ENCODE measurements at places on chromosomes 1 and 21. TPM values are rescaled to one million over a fixed set of nuclear protein-coding genes. Genes with fewer than 3 reads are reported as not detected.
A peak's percentile ranks its signal among the peaks of the same experiment; 100 is the strongest.

The S100A12 gene
- not detected for total RNA-seq

The TRIM17 gene
- total RNA-seq: 0.21 TPM

GRCh38 chr1:119974013-119974412, 77.7 kb upstream of the ADAM30 start:
- DNase-seq: no peak

DNA sequence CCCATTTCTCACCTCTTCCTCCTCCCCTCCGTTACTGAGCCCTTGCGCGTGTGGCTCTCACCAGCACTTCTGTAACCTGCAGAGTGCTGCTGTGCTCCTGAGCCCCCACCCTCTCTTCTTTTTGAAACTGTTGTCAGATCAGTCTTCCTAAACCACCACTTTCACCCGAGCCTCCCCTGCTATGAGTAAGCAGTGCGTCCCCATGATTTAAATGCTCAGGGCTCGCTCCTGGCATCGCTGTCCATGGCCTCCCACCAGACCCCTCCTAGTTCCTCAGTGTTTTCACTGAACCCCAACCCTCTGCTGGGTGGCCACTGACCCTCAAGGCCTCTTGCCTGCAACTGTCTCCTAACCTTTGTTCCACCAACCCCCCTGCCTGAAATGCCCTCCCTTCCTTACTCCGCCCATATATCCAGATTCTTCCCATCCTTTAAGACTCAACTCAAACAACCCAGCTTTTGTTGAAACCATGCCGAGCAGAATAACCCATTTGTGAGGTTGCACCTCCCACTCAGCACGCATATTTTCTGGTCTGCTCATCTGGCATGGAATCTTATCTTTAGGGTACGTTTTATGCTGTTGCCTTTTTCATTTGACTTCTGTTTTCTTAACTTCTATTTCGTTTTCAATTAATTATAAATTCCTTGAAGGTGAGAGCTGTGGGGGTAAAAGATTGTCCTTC, 64.5 kb upstream of the FAM3B start:
- no peak for DNase-seq

DNA sequence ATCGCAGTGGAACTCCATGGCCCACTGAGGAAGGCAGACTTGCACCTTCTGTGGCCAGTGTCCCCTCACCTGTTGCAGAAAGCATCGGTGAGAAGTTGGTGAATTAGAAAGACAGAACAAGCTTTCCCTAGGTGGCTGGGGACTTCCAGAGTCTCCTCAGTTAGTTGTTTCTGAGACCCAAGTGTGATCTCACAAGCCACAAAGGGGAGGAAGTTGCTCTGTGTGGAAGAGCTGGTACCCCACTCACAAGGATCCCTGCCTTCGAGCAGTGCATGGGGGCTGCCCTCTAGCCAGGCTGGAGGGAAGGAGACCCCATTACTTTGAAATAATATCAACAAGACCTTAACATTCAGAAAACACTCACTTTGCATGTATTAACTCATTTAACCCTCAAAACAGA, 2.1 kb downstream of the PRELP start:
- DNase-seq: no peak

GRCh38 chr1:113686891-113687618, 72.2 kb downstream of the PHTF1 start:
- no peak for DNase-seq

- no peak for DNase-seq
Measured at GRCh38 chr1:184483101-184483683, 96.4 kb downstream of the C1orf21 start.

- DNase-seq: peak; percentile 18
Measured at GRCh38 chr21:30839304-30839703, 9.7 kb upstream of the KRTAP7-1 start.

DNA sequence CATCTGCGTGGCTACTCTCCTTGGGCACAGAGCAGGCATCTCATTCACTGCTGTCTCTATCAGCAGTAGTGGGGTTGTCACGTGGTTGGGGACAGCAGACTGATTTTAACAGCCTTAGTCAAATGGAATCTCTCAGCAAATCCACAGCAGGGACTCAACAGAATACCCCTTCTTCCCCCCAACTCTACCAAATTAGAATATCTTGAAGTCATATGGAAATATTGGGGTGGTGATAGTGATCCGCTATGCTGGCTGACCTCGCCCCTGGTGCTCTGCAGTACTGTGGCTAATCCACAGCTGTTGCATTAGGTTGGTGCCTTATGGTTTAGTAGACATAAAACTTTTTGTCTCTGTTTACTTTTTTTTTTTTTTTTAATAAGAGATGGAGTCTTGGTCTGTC, 23.9 kb downstream of the HHAT start:
- no peak for DNase-seq

All from colonic mucosa (tissue), 4 donors.